GM04503 (cell line): ENCODE measurements at places on chromosomes 3 and 15.

DNA sequence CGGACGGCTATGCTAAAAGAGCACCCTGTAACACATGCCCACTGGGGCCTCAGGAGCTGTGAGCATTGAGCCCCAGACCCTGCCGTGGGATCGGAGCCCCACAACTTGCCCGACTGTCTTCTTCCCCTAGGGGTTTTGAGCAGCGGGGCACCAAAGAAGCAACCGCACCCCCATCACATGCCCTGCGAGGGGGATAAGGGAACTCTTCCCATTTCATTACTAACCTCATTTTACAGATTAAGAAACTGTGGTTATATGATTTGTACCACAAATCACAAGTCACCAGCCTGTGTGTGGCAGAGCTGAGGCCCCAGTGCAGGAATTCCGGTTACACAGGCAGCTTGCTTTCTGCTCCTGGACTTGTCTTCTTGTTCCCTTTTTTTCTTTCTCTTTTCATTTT, 86.2 kb downstream of the CD47 start:
- DNase-seq, result no peak

GRCh38 chr3:196193133-196193735, 18.0 kb downstream of the ZDHHC19 start:
- no peak for DNase-seq

DNA sequence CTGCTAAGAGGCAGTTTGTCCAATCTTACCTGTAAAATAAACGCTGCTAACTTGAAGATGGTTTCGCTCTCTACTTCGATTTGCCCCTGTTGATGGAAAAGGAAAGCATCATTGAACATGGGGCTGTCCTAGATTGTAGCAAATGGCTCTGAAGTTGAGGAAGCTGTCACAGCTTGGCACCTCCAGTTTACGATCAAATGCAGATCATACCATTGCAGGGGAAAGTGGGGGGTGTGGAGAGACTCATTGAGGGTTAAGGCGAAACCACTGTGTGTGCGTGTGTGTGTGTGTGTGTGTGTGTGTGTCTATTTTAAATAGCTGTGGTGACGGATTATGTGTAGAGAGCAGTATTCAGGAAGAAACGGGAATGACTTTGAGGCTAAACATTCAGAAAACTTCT, 127.6 kb upstream of the LMOD3 start:
- no peak for DNase-seq

GRCh38 chr3:171399842-171400241, 60.4 kb downstream of the TNIK start:
- DNase-seq, result no peak

- DNase-seq, result no peak
Measured at GRCh38 chr3:182490596-182491491, 302.5 kb upstream of the ATP11B start.

GRCh38 chr3:59813148-59813538, 763.3 kb upstream of the CFAP20DC start:
- no peak for DNase-seq

GRCh38 chr15:50593761-50594160, 47.3 kb upstream of the USP50 start:
- no peak for DNase-seq

- no peak for DNase-seq
Measured at GRCh38 chr3:136195258-136196063, 674 bp downstream of the MSL2 start.

DNA sequence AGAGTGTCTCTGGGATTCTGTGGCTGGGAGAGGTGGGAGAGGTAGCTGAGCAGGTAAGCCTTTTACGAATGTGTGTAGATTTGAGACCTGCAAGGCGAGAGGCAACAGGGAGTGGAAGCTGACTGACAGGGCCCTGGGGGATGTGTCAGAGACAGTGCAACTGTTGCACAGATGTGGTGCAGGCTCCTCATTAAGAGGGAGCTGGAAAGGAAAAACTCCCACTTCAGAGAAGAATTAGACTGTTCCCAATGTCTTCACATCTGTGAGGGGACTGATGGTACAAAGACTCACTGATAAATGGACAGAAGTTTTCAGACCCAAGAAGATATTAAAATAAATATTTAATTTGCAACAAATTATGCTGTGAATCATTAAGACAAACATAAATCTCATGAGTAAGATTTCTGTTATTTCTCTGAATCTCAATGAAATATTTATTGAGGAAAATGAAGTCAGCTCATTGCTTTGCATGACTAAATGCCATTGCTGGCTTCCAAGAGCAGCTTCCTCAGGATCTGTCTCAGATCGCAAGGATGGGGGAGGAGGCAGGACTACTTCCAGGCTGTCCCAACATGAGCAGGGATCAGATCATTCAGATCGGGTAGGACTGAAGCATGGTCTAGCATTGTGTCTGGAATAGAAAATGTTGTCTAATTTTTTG, 127.3 kb upstream of the ROPN1 start:
- peak; percentile 71 for DNase-seq

DNA sequence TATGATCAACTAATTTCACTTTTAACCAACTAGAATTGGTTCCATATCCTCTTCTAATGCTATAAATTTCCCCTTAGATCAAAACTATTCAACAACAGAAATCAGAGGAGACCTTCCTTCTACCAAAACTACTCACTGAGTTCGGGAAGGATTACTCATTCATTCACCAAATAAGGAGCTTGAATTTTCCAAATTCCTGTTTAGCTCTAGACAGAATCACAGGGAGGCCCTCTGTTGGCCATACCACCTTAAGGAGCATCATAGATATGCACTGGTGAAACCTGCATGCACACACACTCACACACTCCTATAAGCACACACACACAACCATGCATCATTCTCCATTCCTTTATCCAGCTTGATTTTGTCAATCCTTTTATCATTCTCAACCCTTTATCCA, 49.0 kb downstream of the SUCLG2 start:
- peak; percentile 38 for DNase-seq

DNA sequence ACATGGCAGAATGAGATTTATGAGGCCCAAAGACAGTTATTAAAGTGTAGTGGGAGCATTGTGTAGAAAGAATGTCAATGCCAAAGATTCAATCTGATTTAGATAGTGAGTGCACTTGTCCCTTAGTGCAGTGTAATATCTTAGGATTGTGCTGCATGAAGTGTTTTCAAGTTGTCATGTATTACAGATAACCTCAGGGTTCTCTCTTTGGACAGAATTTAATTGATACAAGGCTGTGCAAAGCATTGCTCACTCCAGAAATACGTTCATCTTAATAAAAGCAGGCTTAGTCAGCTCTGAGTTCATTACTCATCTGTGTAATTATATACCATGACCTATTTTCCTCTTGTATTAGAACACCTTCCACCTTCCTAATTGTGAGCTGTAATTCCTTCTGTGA, 16.0 kb upstream of the GPR171 start:
- DNase-seq, result peak; percentile 58

- DNase-seq, result peak; percentile 77
Measured at GRCh38 chr3:147921051-147921450, 511.9 kb downstream of the ZIC1 start.
